Stimulated activated CD8-positive, alpha-beta memory T cell treated with anti-CD3 and anti-CD28 coated beads, Interleukin-4, amount 100 ng/mL, for 4 hours (primary cell): ENCODE measurements at places on chromosomes 13 and 19.

DNA sequence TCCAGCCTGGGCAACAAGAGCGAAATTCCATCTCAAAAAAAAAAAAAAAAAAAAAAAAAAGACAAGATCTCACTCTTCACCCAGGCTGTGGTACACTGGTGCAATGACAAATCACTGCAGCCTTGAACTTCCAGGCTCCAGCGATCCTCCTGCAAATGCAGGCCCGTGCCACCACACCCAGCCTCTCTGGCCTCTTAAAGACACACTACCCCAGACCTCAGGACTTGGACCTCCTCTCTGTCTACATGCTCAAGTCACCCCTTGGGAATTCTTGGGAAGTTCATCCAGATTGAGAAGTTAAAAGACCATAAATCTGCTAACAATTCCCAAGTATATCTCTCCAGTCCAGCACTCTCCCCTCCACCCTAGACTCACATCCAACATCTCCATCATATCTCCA, 10.6 kb upstream of the HIPK4 start:
- DNase-seq = no peak

DNA sequence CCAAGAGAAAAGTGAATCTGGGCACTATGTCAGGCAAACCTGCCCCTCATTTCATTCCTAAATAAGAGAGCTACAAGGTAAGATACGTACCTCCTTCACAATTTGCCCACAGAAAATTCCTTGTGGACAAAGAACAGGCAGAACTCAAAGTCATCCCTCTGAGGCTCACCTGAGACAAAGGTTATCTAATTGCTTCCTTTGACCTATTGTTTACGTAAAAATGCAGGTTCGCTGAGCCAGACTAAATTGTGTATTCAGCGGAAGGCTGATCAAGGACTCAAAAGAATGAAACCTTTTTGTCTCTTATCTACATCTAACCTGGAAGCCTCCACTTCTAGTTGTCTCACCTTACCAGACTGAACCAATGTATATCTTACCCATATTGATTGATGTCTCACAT, 213.3 kb downstream of the POSTN start:
- DNase-seq = no peak

GRCh38 chr13:113420833-113421600, 32.3 kb downstream of the ADPRHL1 start:
- DNase-seq = no peak

DNA sequence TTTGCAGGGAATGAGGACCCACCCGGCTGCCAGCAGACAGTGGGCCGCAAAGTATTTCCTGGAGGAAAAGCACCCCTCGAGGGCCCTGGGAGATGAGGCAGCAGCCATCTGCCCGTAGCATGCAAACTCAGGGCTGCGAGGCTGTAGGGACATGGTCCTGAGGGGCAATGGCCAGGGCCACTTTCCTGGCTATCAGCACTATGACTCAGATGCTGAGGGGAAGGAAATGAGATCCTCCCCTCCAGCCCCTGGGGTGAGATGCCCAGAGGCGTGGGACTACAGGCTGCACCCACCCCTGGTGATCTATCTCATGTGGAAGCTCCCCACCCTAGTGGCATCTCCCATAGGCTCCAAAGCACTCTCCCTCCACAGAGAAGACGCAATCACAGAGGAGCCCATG, 80.1 kb downstream of the SLC7A1 start:
- DNase-seq = no peak

DNA sequence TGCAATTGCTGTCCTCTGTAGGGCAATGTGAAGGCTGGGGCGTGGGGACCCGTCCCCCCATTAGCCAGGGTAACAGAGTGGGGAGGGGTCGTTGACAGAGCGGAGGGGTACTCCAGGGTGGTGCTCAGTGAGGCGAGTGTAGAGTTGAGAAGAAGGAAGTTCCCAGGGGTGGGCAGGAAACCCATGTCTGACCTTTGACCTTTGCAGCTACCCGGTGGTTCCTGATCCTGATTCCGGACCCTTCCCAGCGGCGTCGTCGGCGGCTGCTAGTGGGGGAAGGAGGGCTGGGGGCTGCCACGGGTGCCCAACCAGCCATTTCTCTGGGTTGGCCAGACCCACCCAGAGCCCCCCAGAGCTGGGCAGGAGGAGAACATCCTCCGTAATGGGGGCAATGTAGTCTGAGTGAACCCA, 2.1 kb upstream of the PLVAP start:
- DNase-seq = no peak

DNA sequence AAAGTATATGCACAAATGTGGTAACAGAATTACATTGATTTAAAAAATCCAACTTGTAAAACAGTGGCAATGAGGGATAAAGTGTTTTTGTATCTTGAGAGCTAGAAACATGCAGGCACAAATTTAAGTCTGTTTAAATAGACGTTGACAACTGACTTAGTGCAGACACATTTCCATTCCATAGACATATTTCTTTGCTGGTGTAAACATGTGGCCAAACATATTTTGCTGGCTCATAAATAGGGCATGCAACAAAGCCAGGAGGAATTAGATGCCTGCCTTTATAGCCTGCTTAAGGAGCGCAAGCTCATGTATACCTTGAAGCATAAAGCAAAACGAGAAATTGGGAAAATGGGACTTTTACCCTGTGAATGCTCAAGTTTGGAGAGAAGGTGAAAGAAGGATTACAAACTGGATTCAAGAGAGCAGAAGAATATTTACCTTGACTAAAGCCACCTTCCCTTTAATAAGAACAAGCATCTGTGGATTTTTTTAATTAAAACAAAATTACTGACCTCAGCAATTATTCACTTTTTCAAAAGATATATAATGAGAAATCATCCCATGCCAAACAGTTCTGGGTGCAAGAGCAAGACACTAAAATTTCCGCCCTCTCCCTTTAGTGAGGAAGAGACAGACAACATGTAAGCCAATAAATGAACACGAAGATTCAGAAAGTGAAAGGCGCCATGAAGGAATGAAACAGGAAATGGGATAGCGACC, 71.0 kb downstream of the DCT start:
- no peak for DNase-seq

GRCh38 chr13:113907635-113908617, 44.0 kb upstream of the GAS6 start:
- no peak for DNase-seq

GRCh38 chr19:6528544-6529121, 2.2 kb upstream of the TNFSF9 start:
- no peak for DNase-seq

DNA sequence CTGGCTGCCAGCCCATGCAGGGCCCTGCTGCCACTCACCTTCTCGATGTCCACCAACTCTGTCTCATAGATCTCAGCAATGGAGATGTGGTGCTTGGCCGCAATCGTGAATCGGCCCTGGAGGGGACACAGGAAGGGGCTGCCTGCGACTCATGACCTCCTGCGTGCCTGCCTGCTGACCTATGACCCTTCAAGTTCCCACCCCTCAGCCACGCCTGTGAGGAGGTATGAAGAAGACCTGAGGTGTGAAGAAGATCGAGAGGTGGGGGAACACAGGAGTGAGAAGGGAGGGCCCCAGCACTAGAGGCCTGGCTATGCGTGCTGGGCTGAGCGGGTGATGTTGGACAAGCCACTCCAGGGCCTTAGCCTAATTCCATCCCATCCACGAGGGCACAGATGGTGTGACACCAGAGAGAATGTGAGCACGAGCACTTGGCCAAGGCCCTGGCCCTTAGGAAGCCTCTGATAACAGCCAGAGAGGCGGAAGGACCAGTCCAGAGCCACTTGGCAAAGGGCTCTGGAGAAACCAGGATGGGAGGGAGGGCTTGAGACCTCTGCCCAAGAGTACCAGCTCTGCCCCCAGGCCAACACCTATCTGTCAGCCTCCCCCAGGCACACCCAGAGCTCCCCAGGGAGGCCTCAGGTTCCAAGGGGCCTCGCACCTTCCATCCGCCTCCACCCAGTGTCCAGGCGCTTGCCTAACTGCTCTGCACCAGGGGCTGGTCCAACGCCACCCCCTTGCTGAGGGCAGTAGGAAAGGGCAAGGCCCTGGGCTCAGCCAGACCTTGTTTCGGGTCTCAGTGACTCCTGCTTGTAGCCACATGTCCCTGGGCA, 9.6 kb upstream of the KPTN start:
- DNase-seq = no peak

DNA sequence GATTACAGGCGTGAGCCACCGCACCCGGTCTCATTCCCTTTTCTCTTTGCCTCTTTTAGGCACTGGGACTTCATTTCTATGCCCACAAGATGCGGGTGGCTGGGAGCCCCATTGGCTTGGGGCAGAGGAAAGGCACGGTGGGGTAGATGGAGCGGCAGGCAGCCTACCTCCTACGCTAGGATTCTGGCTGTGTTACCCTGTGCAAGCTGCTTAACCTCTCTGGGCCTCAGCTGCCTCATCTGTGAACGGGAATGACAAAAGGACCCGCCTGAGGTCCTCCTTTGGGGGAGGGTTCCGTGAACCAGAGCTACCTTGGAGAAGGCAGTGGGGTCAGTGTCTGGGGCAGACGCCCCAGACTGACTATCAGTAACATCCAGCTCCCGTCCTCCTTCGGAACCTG, 9.3 kb upstream of the LINGO3 start:
- DNase-seq = no peak

GRCh38 chr13:32310134-32310706, 4.9 kb downstream of the ZAR1L start:
- DNase-seq = no peak

DNA sequence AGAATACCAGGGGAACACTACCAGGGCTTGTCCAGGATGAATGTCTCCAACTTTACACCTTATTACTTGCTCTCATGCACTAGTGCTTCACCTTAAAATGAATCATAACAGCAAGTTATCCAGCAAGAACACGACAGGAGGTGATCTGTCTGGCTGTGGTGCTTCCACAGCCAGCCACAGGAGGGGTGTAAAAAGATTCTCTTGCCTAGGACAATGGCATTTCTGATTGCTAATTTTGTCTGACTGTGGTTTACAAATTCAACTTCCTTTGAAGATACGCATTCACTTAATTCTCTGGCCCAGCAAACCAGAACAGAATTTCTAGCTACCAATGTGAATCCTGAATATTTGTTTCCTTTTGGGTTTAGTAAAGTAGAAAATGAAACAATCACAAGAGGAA, 23.1 kb upstream of the COG3 start:
- DNase-seq = no peak

- DNase-seq = no peak
These were observed 39.1 kb downstream of the SIPA1L3 start for GRCh38 chr19:37946132-37946531.

DNA sequence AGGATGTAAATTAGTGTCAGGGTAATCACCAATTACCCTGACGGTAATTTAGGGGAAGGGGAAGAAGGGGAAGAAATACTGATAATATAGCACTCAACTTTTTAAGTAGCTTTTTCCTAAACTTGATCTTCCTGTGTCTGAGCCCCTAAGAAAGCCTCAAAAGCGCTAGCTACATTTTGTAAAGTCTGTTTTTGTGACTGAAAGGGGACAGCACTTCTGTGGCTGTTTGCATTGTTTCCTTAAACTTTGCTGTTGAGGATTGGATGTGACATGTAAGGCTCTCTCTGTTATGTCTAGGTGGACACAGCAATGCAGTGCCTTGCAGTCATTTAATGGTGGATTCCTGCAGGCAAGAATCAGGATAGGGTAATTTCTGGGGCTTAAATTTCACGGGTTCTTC, 42.8 kb downstream of the SPATA13 start:
- DNase-seq = no peak

DNA sequence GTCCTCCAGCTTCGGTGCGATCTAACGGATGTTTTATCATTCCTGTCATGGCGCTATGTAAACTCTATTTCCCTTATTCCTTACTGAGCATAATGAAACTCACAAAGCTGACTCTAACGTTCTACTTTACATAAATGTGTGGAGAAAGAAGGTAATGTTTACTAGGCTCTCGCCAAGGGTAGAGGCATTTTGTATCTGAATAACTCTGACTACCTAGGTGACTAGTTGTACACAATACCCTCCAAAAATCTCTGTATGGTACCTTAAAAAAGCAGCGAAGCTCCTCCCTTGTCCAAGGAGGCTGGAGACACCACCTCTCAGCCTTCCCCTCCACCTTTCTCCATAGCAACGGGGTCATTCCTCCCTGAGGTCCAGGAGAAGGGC, 316 bp upstream of the ZNF530 start:
- DNase-seq = no peak

- DNase-seq = no peak
These were observed 753.6 kb downstream of the LIG4 start for GRCh38 chr13:107461751-107462150.
